ENCODE measurements at places on chromosomes 3 and 15.

- DNase-seq: no peak
These were observed 70.2 kb upstream of the CD96 start for GRCh38 chr3:111471831-111472230.

GRCh38 chr15:74007820-74008371 is 13.4 kb downstream of the PML start:
- DNase-seq: no peak

DNA sequence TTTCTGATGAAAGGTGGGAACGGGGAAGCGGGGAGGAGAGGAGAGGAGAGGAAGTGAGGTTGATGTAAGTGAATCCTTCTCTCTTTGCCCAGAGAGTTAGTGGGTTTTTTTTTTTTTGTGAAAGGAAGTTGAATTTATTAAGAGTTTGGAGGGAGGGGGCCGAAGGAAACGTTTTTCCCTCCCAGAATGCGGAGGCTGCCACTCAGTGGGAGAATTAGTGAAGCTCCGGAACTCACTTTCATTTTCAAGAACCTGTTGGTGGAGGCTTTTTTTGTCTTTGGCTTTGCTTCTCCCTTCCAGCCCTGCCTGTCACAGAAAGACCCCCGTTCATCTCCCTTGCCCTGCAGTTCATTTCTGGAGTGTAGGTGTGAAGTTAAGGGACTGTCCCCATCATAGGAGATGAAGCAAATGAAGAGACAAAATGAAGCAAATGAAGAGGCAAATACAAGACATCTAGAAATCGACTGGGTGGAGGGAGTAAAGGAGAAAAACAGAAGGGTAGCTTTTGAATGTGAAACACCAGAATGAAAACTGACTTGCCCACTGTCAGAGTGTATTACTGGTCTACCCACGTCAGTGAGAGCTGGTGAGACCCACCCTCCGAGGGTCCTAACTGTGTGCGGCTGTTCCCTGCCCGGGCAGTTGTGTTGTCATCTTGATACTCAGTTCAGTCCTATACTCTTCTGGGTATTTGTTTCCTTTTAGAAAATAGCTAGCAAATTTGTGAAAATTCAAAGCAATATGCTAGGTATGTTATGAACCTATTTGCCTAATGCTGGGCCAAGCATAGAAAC is 91.5 kb downstream of the ITPR1 start:
- DNase-seq: no peak

DNA sequence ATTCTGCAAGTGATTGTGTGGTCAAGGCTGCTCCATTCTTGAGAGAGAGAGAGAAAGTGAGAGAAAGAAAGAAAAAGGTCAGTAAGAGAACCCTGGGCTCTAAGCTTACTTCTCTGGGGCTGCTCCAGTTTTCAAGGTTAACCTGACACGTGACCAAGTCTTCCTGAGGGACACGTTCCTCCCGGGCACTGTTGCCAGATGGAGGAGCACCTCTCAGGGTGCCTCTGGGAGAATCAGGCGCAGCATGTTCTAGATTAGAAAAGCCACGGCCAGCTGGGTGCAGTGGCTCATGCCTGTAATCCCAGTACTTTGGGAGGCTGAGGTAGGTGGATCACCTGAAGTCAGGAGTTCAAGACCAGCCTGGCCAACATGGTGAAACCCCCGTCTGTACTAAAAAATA is 60.8 kb downstream of the ITGA11 start:
- DNase-seq: no peak

GRCh38 chr3:179401561-179401960 is 49.7 kb downstream of the GNB4 start:
- no peak for DNase-seq

- DNase-seq: no peak
These were observed 254.0 kb upstream of the SOX2 start for GRCh38 chr3:181457756-181458155.

DNA sequence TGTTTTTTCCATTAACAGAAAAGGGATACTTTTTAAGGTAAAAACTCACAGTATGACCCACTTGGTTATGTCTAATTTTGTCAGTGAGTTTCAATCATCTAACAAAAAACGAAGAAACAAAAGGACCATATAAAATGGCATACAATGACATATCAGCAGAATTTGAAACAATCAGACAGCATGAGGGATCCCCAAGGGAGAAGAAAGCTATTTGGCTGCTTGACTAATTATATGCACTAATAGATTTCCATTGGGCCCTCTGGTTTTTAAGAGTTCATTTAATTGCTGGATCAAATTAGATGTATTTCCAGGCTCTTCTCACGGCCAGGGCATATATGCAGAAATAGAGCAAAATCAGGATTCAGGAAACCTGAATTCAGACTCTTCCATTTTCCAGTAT is 376.4 kb upstream of the GBE1 start:
- DNase-seq: no peak

DNA sequence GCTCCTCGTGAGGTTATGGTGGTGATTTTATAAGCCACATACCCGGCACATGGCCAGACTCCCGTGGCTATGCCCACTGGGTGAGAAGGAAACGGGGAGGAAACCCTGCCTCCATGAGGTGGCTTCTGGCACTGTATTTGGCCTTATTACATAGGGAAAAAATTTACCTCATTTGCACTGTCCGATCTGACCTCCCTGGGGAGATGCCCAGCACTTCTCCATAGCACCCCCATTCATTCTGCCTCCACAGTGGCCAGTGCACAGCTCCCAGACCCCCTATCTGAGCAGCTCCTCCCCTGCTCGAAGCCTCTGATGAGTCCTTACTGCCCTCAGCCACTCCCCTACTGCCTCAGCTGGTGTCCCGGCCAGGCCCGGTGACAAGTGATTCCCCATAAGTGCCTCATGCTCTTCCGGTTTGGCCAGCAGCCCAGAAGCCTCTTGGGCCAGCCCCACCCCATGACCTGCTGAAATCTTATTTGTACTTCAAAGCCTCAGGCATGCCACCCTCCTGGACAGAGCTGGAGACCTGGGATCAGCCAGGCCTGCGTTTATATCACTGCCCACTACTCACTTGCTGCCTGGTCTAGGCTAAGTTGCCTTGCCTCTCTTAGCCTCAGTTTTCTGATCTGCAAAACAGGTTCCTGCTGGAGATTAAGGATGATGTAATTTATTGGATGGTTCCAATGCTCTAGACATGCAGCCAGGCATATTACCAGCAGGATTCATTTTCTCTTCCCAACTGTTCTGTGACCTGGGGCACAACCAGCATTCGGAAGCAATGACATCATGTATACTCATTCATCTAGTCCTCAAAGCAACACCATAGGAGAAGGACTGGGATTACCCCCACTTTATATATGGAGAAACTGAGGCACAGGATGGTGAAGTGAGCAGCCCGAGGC is 30.6 kb upstream of the SLC6A6 start:
- DNase-seq: no peak

DNA sequence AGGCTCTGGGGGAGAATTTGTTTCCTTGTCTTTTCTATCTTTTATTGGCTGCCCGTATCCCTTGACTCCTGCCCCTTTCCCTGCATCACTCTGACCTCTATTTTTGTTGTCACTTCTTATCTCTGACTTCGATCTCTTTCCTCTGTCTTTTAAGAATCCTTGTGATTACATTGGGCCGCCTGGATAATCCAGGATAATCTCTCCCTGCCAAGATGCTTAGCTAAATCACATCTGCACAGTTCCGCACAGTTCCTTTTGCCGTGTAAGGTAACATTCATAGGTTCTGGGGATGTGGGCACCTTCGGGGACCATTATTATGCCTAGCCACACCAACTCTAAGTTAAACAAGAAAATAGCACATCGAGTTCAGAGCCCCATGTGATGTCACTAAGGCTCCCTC is 103.0 kb upstream of the DPPA4 start:
- DNase-seq: no peak

- DNase-seq: no peak
These were observed 4.4 kb upstream of the IQSEC1 start for GRCh38 chr3:13077431-13078162.

GRCh38 chr15:48469681-48470080 is 138.5 kb downstream of the DUT start:
- no peak for DNase-seq

DNA sequence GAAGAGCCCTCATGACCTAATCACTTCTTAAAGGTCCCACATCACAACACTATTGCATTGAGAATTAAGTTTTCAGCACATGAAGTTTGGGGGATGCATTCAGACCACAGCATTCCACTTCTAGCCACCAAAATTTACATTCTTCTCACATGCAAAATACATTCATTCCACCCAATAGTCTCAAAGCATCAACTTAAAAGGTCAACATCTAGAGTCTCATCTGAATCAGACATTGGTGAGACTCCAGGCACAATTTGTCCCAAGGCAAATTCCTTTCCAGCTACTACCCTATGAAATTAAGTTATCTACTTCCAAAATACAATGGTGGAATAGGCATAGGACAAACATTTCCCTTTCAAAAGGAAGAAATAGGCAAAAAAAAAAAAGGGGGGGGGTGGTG is 64.9 kb downstream of the PLSCR2 start:
- DNase-seq: no peak

DNA sequence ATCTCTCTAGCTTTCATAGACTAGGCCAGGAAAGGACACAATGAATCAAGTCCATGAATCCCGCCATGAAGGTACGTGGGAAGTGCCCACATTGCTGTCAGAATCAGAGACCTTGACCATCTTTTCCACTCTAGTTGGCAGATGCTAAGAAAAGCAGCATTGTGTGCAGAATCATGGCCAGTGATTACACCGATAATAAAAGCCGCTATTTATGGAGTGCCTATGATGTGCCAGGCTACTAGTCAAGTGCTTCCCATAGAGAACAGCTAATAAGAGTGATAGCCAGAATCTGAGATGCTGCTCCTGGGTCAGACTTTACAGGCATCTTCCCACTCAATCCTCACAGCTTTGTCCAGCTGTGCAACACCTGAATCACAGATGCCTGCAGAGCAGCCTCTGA is 13.2 kb upstream of the RPL32 start:
- no peak for DNase-seq

- no peak for DNase-seq
These were observed 543.6 kb downstream of the EDEM1 start for GRCh38 chr3:5731100-5731499.

DNA sequence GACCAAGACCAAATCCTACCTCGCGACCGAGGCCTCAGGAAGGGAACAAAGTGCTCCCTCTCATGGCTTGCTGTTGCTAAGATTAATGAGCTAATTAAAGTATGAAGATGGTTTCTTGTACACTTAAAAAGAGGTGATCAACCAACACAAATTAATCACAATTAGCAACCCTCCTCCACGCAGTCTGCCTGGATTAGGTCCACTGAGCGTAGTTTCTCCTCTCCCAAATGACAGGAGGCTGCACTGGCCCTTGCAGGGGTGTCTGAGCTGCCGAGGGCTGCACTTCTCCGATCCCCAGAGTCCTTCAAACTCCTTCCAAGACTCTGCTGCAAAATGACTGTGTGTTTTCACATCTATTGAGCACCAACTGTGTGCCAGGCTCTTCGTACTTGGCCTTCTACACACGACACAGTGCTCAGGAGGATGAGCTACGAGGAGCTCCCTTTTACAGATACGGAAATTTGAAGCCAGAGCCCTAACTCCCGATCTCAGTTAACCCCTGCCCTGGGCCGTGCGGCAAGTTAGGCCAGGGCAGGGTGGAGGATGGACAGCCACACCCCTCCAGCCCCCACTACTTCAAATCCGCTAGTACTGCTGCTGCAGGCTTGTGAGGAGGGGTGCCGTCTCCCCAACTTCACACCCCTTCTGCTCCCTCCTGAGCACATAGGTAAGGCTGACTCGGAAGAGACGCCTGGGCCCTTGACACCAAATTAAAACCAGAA is 101.0 kb upstream of the LINGO1 start:
- DNase-seq: no peak

GRCh38 chr3:43369404-43370292 is 83.3 kb downstream of the SNRK start:
- no peak for DNase-seq

DNA sequence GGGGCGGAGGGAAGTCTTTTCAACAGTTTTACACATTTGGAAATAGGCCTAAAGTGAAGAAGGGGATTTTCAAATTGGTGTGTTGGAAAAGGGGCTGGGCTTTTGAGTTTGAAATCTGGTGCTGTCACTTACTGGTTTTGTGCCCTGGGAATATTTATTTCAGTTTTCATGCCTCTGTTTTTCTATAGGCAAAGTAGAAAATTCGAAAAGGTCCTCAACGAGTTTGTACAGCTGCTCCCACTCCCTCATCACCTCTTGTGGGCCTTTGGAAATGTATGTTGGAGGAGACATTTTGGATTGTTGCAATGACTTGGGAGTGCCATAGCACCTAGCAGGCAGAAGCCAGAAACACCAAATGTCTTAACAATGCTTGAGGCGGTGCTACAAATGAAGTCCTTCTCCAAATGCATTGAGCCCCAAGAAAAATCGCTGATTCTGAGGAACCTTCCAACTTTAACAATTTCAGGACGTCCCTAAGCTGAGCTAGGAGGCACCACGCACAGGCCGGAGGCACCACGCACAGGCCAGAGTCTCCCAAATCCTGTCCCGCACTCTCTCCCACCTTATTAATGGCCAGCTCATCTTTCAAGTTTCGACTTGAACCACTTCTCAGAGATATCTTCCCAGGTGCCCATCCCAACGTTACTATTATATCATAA is 639 bp upstream of the POLR2M start:
- no peak for DNase-seq

DNA sequence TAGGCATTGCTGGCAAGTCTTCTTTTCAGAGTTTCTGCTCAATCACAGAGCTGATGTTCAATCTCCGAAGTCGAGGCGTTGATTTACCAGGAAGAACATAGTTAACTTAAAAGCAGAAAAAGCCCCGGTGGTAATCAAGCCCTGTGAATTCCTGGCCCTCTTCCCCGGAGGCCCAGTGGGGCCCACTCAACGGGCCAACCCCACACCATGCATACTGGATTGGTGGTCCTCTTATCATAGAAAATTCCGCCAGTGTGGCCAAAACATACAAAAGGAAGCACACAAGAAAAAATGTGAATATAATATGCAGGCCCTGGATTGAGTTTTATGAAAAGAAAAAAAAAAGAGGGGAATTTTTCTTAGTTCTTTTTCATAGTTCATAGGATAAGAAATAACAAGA is 873.0 kb upstream of the NR2F2 start:
- no peak for DNase-seq

- no peak for DNase-seq
These were observed 16.8 kb upstream of the ATP1B3 start for GRCh38 chr3:141859651-141860050.

DNA sequence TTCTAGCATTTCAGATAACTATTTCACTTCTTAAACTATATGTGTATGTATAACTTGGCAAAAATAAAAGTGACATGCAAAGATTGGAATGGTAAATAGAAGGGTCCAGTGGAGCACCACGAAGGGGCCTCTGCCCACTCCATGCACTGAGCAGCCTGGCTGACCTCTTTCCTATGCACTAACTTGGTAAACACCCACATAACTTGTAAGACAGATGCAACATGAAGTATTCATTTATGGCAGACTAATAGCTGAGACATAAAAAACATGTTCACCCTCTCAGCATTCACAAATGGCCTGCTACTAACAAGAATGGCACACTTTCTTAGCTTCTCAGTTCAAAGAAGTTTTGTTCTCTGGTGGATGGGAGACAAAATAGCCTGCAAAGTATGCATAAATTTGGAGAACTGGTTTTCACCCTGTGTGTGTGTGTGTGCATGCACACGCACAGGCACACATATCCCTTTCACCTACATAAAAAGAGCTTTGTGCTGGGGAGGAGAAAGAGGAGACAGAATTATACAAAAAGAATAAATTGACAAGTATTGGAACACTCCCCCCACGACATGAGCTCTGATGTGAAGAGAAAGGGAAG is 26.5 kb upstream of the RYK start:
- DNase-seq: no peak

GRCh38 chr15:92365084-92365483 is 28.6 kb upstream of the ST8SIA2 start:
- DNase-seq: no peak

GRCh38 chr3:158107605-158108444 is 1.6 kb upstream of the SHOX2 start:
- DNase-seq: no peak

Data from stimulated activated CD4-positive, alpha-beta T cell treated with anti-CD3 and anti-CD28 coated beads, Interleukin-15, amount 100 ng/mL, for 48 hours (primary cell).